Dermis blood vessel endothelial cell (primary cell): ENCODE measurements at places on chromosomes 3 and 15. TPM values are rescaled to one million over a fixed set of nuclear protein-coding genes. Genes with fewer than 3 reads are reported as not detected.

GRCh38 chr3:58230876-58231552, 6.6 kb upstream of the ABHD6 start:
- no peak for DNase-seq

- no peak for DNase-seq
Measured at GRCh38 chr3:15155840-15156360, 50.1 kb upstream of the CAPN7 start.

GRCh38 chr3:4695846-4696245, 202.7 kb downstream of the ITPR1 start:
- no peak for DNase-seq

GATA2 gene
- 12.9 and 25.0 TPM in 2 replicates for total RNA-seq
